ENCODE measurements at places on chromosomes 5 and 9.

- H3K27me3 ChIP-seq, result no peaks in the 10 kb centered on the region
- H3K36me3 ChIP-seq, result peaks cover 20% of the 10 kb centered on the region
- H3K4me3 ChIP-seq, result no peak overlapping the region
- H3K27ac ChIP-seq, result no peak overlapping the region
- DNase-seq, result no peak
These were observed 40.2 kb downstream of the RASA1 start for GRCh38 chr5:87307796-87308423.

GRCh38 chr5:172642051-172642409, 967 bp downstream of the NEURL1B start:
- H3K27me3 ChIP-seq, result peaks cover 4% of the 10 kb centered on the region
- H3K4me1 ChIP-seq, result peaks cover 4% of the 10 kb centered on the region
- no peak overlapping the region for H3K4me3 ChIP-seq
- no peak overlapping the region for H3K27ac ChIP-seq
- peak; percentile 19 for DNase-seq
- no peaks in the 10 kb centered on the region for H3K36me3 ChIP-seq

- no peak overlapping the region for H3K4me3 ChIP-seq
- H3K27ac ChIP-seq, result no peak overlapping the region
- DNase-seq, result no peak
- H3K27me3 ChIP-seq, result peaks cover 26% of the 10 kb centered on the region
- H3K4me1 ChIP-seq, result no peaks in the 10 kb centered on the region
- H3K36me3 ChIP-seq, result no peaks in the 10 kb centered on the region
These were observed 135.9 kb upstream of the RAD23B start for GRCh38 chr9:107147134-107147533.

DNA sequence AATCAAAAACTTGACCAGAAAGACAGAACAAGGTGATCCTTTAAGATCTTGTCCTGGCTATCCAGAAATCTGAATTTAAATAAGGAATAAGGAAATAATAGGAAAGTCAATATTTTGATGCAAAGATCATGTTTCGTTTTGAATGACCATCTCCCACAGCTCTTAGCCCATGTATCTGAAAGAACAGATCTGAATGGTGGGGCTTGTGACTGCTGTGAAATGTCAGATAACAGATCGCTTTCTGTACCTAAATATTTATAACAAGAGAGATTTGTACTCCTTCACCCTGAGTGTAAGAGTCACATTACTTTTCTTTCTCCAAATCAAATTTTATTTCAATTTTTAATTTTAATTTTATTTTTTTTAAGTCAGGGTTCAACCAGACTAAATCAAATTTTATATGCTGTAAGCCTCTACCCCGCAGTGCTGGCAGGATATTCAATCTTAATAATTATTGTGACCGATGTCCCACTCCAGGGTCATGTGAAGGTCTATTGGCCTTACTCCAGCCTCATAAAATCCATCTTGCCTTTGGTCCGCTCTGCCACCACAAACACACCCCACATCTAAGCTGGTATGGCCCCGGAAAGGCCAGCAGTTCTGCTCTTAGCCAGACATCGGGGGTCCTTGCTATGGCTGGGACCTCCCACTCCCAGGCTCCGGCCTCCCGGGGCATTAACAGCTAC, 7.0 kb upstream of the SLC26A2 start:
- H3K4me1 ChIP-seq, result no peaks in the 10 kb centered on the region
- no peak for DNase-seq
- no peak overlapping the region for H3K27ac ChIP-seq
- H3K4me3 ChIP-seq, result no peak overlapping the region
